Stimulated activated CD4-positive, alpha-beta T cell treated with anti-CD3 and anti-CD28 coated beads, Interleukin-2, amount 100 ng/mL, for 48 hours (primary cell): ENCODE measurements at places on chromosomes 11 and 22.

GRCh38 chr11:133403900-133404299, 128.4 kb downstream of the OPCML start:
- no peak for DNase-seq

GRCh38 chr11:23206741-23207336, 346.6 kb upstream of the CCDC179 start:
- no peak for DNase-seq

DNA sequence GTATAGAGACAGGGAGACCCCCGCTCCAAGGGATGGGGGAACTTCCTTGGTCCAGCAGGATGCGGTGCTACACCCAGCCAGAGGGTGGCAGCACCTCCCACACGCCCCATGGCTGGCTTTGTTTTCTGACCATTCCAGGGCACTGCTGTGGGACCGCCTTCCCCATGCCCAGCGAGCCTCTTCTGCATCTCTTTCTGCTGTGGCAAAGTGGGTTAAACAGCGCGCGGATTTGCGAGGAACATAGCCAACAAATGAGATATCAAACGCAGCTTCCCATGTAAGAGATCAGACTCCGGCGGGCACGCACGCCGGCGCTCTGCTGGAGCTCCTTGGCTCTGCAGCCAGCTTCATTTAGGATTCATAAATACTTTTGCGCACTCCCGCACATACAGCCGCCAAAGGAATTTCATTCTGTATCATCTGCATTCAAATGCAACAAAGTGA, 485.8 kb upstream of the CADM1 start:
- no peak for DNase-seq

GRCh38 chr11:72793076-72793424, 797 bp downstream of the STARD10 start:
- no peak for DNase-seq

DNA sequence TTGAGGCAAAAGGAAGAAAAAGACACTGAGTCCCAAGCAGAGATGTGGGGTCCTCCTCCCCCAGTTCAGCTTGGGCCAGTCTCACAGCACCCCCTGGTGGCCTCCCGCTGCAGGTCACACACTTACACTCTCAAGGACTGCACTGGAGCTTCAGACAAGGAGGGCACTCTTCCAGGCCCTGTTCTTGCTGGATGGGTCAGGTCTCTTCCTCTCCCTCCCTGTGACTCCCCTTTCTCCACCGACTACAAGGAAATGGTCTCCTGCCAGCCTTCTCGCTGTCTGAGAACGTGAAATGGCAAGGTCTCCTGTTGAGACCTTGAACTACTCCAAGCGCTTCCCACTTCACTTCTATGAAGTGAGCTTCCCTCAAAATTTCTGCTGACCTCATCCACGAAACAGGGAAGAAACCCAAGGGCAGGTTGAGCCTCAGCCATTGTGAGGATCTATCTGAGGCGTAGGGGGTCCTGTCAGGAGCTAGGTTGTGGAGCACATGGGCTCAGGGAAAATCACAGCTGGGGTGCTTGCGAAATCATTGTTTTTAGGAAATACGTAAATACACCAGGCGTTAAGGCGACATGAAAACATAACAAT, 11.2 kb upstream of the IGLL1 start:
- DNase-seq, result peak; percentile 50

- DNase-seq, result no peak
Observed at GRCh38 chr22:19607192-19608002, 83.2 kb upstream of the CLDN5 start.

- DNase-seq, result no peak
Observed at GRCh38 chr11:115869780-115870431, 365.7 kb upstream of the CADM1 start.

DNA sequence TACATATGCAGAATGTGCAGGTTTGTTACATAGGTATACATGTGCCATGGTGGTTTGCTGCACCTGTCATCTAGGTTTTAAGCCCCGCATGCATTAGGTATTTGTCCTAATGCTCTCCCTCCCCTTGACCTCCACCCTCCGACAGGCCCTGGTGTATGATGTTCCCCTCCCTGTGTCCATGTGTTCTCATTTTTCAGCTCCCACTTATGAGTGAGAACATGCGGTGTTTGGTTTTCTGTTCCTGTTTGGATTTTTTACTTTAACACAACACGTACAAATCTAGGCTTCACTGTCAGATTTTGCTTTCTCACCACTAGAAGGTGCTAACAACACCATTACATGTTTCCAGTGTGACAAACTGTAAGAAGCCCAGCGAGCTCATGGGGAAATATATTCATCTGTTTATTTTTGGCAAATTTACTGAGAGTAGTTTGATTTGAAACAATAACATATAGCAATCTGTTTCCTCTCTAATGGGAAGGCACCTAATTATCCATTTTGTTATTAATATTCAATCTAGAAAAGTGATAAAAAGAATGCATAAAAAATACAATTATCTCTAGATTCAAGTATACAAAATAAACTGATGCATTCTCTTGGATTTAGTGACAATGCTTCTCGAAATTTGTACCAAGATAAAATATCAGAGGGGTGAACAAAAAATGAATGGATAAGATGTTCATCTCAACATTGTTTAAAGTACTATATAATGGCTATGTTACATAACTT, 23.2 kb upstream of the BIRC3 start:
- DNase-seq, result no peak

DNA sequence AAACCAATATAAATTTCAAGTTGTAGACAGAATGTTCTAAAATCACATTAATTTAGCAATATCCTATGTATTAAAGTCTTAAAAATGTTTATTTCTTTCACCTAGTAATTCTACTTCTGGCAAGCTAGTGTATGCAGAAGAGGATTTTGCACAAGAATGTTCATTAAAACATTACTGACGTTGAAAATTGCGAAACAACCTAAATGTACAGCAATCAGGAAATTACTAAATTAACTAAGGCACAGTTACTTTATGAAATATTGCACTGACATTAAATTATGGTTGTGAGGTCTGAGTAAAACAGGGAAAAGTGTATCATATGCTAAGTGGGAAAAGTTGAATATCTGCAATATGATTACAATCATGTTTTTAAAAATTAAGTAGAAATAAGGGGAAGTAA, 4.1 kb downstream of the SLC36A4 start:
- DNase-seq, result no peak

GRCh38 chr11:31582697-31583096, 73.1 kb downstream of the ELP4 start:
- DNase-seq, result no peak

DNA sequence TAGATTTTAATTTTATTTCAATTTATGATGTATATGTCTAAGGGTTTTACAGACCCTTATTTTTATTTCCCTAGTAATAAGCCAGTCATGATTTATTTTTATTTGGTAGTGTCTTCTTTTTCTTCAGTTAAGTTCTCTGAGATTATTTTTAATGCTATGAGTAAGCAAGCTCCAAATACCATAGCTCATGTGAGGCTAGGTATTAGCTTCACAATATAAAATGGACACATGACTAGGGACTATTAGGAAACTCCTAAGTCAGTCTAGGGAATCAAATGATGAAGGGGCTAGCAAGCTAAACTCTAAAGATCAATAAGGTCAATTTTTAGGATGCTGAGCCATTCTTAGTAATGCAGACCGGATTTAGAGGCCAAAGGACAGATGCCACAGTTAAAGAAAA, 45.9 kb downstream of the CKAP5 start:
- no peak for DNase-seq

DNA sequence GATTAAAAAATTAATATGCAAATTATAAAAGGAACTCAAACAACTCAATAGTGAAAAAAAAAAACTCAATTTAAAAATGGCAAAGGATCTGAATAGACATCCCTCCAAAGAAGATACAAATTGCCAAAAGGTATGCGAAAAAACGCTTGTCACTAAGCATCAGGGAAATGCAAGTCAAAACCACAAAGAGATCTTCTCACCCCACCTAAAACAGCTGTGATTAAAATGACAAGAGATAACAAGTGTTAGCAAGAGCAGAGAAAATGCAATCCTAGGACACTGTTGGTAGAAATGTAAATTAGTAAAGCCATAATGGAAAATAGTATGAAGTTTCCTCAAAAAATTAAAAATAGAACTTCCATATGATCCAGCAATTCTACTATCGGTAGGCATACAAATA, 166.3 kb upstream of the ZC3H12C start:
- no peak for DNase-seq

- DNase-seq, result no peak
Observed at GRCh38 chr11:19370100-19370861, 129.5 kb upstream of the E2F8 start.

DNA sequence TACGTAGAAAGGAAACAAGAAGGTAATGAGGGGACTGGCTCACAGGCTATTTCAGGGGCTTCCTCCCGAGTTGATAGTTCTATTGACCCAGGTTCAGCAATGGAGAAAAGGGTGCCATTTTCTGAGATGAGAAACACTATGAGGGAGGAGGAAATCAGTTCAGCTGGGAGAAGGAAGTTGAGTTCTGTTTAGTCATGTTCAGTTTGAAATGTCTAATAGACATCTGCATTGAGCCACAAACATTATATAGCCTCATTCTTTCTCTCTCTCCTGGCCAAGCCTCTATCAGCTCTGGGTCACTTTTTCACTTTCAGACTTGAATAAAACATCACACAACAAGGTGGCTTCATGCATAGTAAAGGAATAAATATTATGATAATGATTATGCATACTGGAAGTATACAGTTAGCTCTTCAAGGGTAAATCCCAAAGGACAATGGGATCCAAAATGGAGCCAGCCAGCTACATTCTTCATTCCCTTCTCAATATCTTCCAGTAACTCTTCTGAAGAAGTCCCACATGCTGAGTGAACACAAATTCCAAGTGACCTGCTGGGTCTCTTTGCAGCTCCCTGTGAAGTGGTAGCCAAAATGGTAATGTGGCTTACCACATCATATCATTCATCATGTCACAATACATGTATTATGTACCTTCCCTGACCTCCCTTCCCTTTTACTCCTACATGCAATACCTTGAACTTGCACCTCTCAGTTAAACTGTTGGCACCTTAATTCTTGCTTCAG, 80.9 kb upstream of the CD44 start:
- no peak for DNase-seq

- DNase-seq, result no peak
Observed at GRCh38 chr22:37195921-37196320, 7.9 kb upstream of the C1QTNF6 start.

GRCh38 chr11:123458501-123458900, 28.4 kb downstream of the GRAMD1B start:
- DNase-seq, result no peak
